ENCODE measurements at places on chromosomes 3 and 15.

- DNase-seq = no peak
Observed at GRCh38 chr15:82663186-82663600, 16.0 kb upstream of the CPEB1 start.

- no peak for DNase-seq
Observed at GRCh38 chr3:177294221-177294620, 96.9 kb upstream of the TBL1XR1 start.

- DNase-seq = no peak
Observed at GRCh38 chr3:47001731-47002170, 22.3 kb downstream of the NBEAL2 start.

DNA sequence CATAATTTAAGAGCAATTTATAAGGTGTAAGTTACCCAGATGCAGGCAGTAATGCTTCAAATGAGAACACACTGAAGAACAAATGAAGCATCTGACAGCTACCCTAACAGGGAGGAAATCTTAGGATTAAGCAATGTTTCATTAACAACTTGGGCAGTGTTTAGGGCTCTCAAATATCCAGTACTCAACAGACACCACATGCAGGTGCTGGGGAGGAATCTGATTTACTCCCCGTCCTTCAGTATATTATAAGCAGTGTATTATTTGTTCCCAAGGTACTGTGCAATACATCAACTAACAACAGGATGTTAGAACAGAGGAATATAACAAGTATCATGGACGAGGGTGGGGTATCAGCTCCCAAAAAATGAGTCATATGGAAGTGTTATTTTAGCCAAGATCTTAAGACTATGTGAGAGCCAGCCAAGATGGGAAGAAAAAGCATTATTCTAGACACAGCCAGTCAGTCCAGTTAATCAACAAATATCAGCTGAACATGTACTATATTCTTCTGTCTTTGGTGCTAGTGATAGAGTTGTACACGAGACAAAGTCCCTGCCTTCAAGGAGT is 20.4 kb downstream of the BTBD1 start:
- no peak for DNase-seq

DNA sequence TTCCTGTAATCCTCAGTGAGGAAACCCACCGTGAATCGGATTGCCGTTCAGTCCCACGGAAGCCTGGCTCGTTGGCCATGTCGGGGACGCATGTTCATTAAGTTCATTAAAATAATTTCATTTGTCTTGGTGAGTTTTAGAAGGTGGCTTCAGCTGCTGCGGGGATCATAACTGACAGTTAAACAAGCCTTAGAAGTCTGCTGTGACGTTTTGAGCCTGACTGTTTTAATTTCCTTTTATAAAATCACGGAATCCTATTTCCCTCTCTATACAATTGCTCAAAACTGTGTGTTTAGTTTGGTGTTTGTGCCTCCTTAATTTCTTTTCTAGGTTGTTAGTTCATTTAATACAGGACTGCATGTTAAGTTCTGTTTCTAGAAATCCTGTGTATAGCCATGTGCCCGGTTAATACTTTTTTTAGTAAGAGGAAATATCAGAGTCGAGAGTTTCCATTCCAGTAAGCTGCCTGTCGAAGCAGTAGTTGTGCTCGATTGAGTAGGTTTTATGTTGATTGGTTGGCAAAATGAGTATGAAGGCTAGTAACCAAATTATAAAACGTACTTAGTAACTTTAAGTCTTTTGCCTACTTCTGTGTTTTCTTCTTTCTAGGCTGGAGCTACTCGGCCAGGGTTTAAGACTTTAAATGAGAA is 705 bp downstream of the NIPA2 start:
- no peak for DNase-seq

DNA sequence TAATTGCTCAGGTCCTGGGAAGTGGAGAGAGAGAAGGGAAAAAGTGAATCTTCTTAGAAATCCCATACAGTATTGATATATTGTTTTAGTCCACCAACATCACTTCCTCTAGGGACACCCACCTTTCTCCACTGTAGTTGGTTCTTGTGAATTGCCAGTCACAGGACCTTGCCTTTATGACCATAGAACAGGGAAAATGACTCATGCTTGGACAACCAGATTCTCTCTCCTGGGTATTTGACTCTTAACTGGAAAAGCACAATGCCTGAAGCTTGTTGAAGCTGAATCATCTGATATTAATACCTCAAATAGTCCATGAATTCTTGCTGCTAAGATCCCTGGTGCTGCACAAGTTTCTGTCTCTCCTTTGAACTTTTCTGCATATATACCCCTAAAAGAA is 32.5 kb upstream of the DCLK3 start:
- no peak for DNase-seq

- DNase-seq = no peak
Observed at GRCh38 chr3:23900744-23901143, 16.0 kb downstream of the NKIRAS1 start.

DNA sequence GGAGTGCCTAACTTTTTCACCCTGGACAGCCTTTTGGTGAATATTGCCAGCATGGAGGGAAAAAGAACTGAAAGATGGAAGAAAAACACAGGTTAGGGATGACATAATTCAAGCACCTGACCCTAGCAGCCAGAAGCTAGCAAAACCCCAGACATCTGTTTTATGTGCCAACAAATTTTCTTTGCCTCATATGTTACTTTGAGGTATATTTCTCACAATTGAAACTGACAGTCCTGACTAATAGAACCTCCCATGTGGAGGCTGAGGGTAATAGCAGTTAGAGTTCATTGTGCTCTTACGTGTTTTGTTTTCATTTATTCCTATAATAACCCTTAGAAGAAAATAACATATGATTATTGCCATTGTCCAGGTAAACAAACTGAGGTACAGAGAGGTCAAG is 71.5 kb upstream of the SLC25A26 start:
- DNase-seq = no peak

DNA sequence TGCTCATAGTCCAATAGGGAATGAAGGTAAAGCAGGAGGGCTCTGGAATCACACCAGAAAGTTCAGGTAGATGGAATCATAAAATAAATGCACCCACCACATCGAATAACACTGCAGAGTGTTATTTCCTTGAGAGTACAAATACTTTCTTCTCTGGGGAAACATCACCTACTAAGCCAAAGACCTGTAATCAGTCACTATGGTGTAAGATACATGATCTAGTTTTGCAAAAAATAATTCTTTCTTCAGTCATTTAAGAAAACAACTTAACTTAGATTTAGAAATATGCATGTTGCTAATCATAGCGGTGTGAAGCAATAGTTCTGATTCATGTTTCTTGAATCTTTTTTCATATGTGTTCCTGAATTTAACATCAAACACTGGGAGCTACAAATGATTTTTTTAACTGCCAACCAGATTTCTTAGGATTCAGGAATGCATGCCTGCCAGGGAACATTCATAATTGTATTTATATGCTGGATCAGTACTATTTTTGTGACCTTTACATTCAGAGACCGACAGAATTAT is 40.2 kb upstream of the MEIS2 start:
- DNase-seq = no peak

- DNase-seq = no peak
Observed at GRCh38 chr15:63938486-63939061, 104.8 kb upstream of the HERC1 start.

DNA sequence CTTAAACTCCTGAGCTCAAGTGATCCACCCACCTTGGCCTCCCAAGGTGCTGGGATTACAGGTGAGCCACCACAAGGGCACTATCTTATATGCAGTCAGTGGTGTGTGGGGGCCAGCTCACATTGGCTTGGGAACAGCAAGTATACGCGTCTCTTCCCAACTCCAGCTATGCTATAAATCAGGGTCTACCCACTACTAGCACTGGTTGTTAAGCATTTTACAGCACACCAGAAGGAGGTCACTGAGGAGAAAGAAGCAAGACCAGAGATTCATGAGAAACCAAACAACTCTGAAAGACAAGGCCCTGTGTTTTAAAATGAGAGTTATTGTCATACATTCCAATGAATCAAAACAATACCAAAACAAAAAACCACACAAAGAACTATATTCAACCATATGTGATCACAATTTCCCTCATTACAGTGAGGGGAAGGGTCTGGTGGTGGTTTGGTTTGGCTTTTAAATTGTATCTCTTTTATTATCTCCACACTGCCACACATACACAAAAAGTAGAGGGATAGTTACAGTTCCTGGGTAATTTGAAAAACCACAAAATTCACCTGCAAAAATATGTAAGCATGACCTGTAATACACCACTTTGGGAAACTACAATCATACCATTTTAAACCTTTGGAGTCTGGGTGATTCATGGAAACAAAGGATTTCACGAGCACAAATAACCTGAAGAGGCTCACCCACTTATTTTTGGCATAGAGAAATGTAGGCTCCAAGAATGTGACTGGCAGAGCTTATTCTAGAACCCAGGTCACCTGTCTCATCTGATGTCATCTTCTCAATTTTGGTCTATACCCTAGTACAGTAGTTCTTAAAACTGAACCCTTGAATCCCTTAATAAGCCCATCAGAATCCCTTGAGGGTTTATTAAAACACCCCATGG is 5.2 kb downstream of the MAGI1 start:
- no peak for DNase-seq

GRCh38 chr3:130430266-130430665 is 84.8 kb downstream of the COL6A5 start:
- DNase-seq = no peak

DNA sequence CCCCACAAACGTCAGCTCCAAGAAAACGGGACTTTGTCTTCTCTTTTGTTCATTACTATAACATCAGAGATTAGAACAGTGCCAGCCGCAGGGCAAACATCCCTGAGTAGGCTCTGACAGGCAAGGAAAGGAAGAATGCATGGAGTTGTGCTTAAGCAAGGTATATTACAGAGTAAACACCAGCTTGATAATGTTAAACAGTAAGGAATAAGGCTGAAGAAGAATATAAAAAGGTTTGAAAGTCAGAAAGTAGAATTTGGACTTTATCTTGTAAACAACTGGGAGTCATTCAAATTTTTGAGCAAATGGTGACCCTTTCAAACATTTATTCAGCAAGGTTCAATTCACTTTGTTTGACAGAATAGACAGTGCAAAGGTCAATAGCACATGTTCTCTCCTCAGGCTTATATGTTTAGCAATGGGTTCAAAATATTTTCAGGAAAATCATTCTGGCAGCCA is 11.0 kb downstream of the GABPB1 start:
- DNase-seq = no peak

DNA sequence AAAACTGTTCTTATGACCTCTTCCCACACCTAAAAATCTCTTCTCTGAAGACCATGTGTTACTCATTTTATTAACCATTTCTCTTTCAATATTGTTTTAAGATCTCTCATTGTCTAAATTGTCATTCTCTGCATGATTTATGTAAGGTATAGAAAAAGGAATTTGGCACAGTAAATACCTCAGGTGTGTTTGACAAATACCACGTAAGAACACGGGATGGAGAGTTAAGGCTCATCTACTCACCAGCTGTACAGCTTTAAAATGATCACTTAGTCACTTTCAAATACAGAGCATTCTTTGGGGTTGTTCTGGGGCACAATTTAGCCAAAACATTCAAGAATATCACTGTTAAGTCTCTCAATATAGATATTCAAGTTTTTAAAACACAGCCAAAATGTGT is 627.1 kb downstream of the MCTP2 start:
- DNase-seq = no peak

DNA sequence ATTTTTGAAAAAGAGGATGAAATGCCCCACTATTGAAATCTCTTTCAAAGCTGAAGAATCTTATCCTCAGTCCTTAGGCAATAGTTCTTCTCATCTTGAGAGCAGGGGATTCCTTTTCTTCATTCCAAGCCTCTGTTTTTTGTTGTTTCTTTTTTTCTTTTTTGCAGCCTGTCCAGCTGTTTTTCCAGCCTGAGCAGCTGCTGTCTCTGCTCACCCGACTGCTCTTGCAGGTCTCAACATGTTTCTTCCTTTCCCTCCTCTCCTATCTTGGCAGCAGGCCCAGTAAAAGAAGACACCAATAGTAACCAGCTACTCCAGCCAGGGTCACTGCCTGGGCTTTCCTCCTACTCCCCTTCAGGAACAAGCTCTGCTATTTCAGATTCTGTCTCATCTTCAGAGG is 23.8 kb downstream of the MEX3B start:
- DNase-seq = no peak

DNA sequence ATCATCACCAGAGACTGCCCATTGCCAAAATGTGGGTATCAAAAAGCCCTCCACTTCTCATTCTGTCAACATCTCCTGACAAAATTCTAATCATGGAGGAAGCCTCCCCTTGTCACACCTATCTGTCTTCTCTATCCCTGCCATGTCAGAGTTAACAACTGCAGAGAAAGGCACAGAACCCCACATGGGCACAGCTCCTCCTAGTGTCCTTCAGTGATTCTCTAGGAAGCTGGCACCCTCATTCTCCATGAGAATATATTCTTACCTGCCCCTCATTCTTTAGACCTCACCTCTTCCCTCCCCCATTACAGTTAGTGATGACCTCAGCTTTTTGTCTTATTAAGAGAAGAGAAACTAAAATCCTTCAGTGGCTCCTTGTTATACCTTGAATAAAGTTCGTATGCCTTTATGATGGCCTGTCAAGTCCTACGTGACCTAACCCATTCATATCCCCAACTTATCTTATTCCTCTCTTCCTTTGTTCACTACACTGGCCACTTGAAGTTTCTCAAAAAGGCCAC is 44.6 kb downstream of the NME9 start:
- DNase-seq = no peak

GRCh38 chr3:125186800-125187598 is 25.5 kb downstream of the SLC12A8 start:
- no peak for DNase-seq

DNA sequence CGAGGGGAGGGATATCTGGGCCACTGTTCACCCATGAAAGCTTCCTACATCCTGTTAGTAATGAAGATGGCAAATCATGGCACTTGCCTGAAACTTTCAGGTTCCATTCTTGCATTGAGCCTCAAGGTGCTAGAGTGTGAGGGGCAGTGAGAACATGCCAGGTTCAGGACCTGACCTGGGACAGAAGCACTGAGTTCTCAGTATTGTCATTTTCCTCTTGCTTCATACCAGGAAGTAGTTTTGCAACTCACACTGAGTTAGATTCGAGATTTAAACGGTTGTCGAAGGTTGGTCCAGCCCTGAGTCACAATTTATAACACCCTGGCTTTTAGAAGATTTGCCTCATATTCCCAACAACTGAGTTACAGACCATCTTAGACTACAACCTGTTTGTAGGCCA is 11.8 kb upstream of the MEIS2 start:
- no peak for DNase-seq

DNA sequence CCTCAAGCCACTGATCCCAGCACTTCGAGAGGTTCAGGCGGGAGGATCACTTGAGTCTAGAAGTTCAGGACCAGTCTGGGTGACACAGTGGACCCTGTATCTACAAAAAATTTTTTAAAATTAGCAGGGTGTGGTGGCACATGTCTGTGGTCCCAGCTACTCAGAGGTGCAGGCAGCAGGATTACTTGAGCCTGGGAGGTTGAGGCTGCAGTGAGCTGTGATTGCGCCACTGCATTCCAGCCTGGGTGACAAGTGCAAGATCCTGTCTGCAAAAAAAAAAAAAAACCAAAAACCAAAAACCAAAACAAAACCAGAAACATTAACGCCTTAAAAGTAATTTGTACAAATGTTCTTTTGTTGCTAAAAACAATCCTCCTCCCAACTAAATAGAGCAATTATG is 27.9 kb upstream of the SLC12A8 start:
- no peak for DNase-seq

Measured in esophagus squamous epithelium (tissue), 5 donors.